Hypothalamus (tissue), 51 donors: ENCODE measurements at places on chromosomes 16 and 17.

DNA sequence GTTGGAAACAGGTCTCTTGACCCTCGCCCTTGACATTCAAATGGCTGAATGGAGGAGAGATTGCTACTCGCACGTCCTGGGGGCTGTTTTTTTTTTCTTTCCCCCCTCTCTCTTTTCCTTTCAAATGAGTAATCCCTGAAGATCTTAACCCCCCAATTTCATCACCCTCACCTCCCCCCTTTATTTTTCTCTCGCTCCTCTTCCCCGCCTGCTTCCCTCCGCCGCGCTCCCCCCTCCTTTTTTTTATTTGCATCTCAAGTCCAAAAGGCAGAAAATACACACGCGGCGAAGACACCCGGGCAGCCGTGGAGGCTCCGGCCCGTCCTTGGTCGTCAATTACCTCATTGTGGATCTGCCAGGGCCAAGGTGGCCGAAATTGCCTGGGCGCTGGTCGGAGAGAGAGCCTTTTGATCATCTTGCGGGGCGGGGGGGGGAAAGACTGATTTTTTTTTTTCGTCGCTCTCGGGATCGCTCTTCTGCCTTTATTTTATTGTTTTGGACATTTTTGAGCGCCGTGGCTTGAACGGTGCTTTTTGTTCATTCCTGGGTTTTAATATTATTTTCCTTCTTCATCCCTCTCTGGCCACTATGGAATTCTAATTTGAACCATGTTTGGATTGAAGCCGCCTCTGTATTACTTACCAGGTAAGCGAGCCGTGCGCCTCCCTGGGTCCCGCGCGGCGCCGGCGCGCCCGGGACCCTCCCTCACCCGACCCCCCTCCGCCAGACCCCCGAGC is 57.2 kb upstream of the GSE1 start:
- DNase-seq = no peak

- no peak for DNase-seq
Measured at GRCh38 chr16:490768-491167, 36.7 kb upstream of the CAPN15 start.

DNA sequence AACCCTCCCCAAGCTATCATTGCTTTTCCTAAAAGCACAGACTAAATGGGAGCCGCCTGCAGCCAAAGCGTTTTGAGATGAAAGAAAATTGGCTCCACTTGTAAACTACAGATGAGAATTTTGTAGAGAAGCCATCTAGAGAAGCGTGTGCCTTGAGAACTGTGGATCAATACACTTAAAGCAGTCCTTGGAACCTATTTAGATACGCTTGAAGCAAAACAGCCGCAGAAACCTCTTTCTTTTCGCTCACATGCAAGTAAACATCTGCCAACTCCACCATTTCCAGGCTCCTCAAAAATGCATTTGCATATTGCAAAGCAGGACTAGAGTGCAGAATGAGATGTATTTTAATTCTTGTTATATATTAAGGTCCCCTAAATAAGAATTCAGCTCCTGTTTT is 13.1 kb downstream of the KIAA0513 start:
- DNase-seq = no peak

- DNase-seq = no peak
Measured at GRCh38 chr17:62854098-62854680, 46.1 kb upstream of the MARCHF10 start.

GRCh38 chr17:7837408-7838088 is 3.5 kb downstream of the KDM6B start:
- no peak for DNase-seq

DNA sequence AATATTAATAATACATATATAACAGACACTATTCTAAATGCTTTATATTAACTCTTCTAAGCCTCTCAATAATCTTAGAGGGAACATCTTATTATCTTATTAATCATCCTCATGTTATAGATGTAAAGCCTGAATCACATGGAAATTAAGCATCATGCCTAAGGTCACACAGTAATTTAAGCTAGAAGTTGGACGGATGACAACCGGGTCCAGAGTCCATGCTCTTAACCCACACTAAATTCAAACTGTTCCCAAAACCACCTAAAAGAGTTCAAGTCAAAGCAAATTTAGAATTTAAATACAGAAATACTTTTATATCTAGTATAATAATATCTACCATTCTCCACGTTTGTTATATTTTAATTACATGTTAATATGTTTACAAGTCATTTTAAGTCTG is 193.3 kb downstream of the CEP112 start:
- no peak for DNase-seq

- DNase-seq = peak; percentile 29
Measured at GRCh38 chr17:29619251-29619650, 3.5 kb downstream of the CORO6 start.

GRCh38 chr17:5861246-5861645 is 208.9 kb upstream of the WSCD1 start:
- DNase-seq = no peak

GRCh38 chr17:75688209-75688825 is 21.2 kb downstream of the SAP30BP start:
- DNase-seq = no peak

- no peak for DNase-seq
Measured at GRCh38 chr17:67322042-67322787, 44.2 kb downstream of the PSMD12 start.

GRCh38 chr17:80664217-80664790 is 119.7 kb downstream of the RPTOR start:
- DNase-seq = no peak

DNA sequence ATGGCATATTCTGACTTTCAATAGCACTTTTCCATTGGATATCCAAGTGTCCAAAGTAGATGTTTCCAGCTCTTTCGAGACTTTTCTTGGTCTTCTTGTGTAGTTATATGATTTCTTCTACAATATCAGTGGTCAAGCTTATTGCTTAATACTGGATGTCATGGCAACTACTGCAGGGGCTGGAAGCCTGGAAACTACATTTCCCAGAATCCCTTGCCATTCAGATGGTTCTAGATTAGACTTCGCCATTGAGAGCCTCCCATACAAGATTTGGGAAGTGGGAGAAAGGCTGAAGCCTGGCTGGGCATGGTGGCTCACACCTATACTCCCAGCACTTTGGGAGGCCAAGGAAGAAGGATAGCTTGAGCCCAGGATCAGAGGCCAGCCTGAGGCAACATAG is 153.6 kb downstream of the C16orf95 start:
- no peak for DNase-seq

GRCh38 chr17:49254066-49254465 is 23.5 kb upstream of the PHOSPHO1 start:
- DNase-seq = no peak
